ENCODE measurements at places on chromosomes 7 and 10. TPM values are rescaled to one million over a fixed set of nuclear protein-coding genes. Genes with fewer than 3 reads are reported as not detected.

GRCh38 chr7:108815815-108816214 is 246.1 kb downstream of the DNAJB9 start:
- ATAC-seq, result no peak
- no peak overlapping the region for H3K4me3 ChIP-seq
- H3K4me1 ChIP-seq, result no peaks in the 10 kb centered on the region
- H3K27ac ChIP-seq, result no peak overlapping the region

DNA sequence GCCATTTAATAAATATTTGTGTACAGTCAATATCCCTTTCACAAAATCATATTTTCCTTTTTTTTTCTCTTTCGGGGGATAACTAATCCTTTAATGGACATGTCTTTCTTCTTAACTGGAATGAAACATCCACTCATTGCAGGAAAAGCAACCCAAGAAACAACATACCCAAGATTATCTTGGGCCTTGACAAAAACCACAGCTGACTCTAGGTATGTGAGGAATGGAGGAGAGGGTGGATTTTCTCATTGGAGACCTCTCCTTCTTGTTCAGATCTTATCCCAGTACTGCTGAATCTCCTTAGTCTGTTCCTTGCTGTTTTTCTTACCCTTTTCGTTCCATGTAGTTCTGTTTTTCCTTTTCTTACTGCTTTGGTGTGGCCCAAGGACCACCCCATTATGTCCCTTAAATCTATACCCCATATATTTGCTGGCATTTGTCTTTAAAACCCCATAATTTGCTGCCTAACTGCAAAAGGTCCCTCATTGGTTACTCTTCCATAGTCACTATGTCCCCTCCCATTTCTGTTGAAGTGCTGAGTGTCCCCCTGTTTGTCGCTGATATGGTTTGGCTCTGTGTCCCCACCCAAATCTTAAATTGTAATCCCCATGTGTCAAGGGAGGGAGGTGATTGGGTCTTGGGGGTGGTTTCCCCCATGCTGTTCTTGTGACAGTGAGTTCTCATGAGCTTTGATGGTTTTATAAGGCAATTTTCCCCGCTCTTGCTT is 6.8 kb upstream of the CDK6 start:
- H3K4me1 ChIP-seq, result peaks cover 12% of the 10 kb centered on the region
- no peaks in the 10 kb centered on the region for H3K36me3 ChIP-seq
- no peak overlapping the region for H3K27ac ChIP-seq
- no peak for ATAC-seq
- peaks cover 3% of the 10 kb centered on the region for H3K27me3 ChIP-seq
- H3K4me3 ChIP-seq, result no peak overlapping the region

The VOPP1 gene
- 58.0 TPM for total RNA-seq

DNA sequence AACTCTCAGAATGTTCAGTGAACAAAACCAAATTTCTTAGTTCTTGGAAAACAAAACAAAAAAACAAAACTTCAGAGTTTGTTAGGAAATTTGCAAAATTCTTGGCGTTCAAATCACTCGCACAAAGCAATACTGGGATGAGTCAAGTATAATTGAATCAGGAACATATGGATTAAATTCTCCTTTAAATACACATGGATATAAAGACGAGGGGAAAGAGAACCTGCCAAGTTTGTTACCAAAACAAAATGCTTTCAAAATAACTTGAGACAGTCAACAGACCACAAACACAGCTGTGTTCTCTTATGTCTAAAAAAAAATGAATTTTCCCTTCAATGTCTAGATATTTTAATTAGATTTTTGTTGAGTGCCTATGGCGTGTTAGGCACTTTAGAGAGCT is 93.5 kb upstream of the MPP7 start:
- H3K4me3 ChIP-seq, result no peak overlapping the region
- H3K36me3 ChIP-seq, result no peaks in the 10 kb centered on the region
- no peak overlapping the region for H3K27ac ChIP-seq
- peaks cover 6% of the 10 kb centered on the region for H3K4me1 ChIP-seq

GRCh38 chr10:92972066-92972870 is 88.3 kb upstream of the CYP26C1 start:
- no peak overlapping the region for H3K27ac ChIP-seq
- no peak overlapping the region for H3K4me3 ChIP-seq
- H3K27me3 ChIP-seq, result no peaks in the 10 kb centered on the region
- H3K4me1 ChIP-seq, result no peaks in the 10 kb centered on the region
- ATAC-seq, result peak; percentile 52
- peaks cover 31% of the 10 kb centered on the region for H3K36me3 ChIP-seq

GRCh38 chr7:27130540-27131389 is at the start of gene HOXA4:
Gene HOXA4, minus strand, starts transcription at chr7:27130757. Its CDS starts 24 bp downstream, at chr7:27130733.
- no peaks in the 10 kb centered on the region for H3K36me3 ChIP-seq
- H3K4me3 ChIP-seq, result peak within 1 kb of the TSS; percentile 57
- no peak within 1 kb of the TSS for H3K27ac ChIP-seq
- peaks cover 56% of the 10 kb centered on the region for H3K27me3 ChIP-seq
- peak; percentile 88 for ATAC-seq

GRCh38 chr7:100016215-100016901 is 962 bp downstream of the ZKSCAN1 start:
- H3K27ac ChIP-seq, result peak overlapping the region; percentile 95
- H3K4me3 ChIP-seq, result peak overlapping the region; percentile 94
- no peaks in the 10 kb centered on the region for H3K27me3 ChIP-seq
- H3K4me1 ChIP-seq, result peaks cover 20% of the 10 kb centered on the region

DNA sequence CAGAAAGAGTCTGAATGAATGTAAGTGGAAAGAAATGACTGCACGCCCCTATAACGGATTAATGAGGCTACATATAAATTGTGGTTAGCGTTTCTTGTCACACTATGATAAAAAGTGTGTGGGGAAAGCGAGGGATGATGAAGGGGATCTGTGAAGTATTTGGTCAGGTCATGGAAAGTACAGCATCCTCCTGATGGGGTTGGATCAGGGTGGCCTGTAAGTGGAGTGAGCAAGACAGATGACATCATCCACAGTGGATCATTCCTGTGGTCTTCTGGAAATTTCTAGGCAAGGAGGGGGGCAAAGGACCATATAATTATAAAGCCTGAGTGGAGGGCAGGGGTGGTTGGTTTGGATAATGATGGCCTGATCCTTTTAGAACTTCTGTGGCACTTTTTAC is 606.0 kb downstream of the INHBA start:
- H3K27ac ChIP-seq, result no peak overlapping the region
- H3K4me3 ChIP-seq, result no peak overlapping the region
- no peaks in the 10 kb centered on the region for H3K4me1 ChIP-seq
- no peaks in the 10 kb centered on the region for H3K36me3 ChIP-seq
- H3K27me3 ChIP-seq, result no peaks in the 10 kb centered on the region

- peaks cover 20% of the 10 kb centered on the region for H3K4me1 ChIP-seq
- H3K27me3 ChIP-seq, result no peaks in the 10 kb centered on the region
- H3K4me3 ChIP-seq, result no peak overlapping the region
- ATAC-seq, result no peak
Measured at GRCh38 chr10:89305766-89306433, 4.1 kb downstream of the IFIT2 start.

DNA sequence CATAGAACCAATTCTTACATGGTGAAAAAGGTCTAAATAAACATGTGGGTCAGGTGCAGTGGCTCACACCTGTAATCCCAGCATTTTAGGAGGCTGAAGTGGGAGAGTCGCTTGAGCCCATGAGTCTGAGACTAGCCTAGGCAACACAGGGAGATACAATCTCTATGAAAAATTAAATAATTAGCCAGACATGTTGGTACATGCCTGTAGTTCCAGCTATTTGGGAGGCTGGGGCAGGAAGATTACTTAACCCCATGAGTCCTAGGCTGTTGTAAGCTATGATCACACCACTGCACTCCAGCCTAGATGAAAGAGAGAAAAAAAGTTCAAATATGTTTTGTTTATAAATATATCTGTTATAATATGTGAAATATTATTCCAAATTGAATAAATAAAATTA is 643.6 kb downstream of the IPMK start:
- H3K27ac ChIP-seq, result no peak overlapping the region
- no peaks in the 10 kb centered on the region for H3K36me3 ChIP-seq
- H3K27me3 ChIP-seq, result no peaks in the 10 kb centered on the region
- no peak for ATAC-seq
- no peaks in the 10 kb centered on the region for H3K4me1 ChIP-seq

The IFIT2 gene
- 3.2 TPM for total RNA-seq

DNA sequence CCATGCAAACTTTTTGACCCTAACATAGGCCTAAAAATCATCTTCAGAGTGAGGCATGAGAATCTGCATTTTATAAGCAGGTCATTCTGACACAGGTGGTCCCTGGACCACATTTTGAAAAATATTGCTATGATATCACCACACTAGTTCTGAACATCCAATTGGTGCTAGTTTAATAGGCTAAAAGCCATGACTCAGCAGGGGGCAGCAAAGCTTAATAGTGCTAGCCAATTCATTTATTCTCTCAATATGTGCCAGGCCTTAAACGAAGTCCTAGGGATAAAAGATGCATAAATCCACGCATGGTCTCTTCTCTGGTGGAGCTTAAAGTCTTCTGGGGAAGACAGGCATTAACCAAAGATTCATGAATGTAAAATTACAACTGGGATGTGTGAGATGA is 10.2 kb upstream of the SLC25A28 start:
- peaks cover 30% of the 10 kb centered on the region for H3K27me3 ChIP-seq
- no peaks in the 10 kb centered on the region for H3K4me1 ChIP-seq
- no peak overlapping the region for H3K4me3 ChIP-seq
- H3K27ac ChIP-seq, result no peak overlapping the region
- no peak for ATAC-seq

DNA sequence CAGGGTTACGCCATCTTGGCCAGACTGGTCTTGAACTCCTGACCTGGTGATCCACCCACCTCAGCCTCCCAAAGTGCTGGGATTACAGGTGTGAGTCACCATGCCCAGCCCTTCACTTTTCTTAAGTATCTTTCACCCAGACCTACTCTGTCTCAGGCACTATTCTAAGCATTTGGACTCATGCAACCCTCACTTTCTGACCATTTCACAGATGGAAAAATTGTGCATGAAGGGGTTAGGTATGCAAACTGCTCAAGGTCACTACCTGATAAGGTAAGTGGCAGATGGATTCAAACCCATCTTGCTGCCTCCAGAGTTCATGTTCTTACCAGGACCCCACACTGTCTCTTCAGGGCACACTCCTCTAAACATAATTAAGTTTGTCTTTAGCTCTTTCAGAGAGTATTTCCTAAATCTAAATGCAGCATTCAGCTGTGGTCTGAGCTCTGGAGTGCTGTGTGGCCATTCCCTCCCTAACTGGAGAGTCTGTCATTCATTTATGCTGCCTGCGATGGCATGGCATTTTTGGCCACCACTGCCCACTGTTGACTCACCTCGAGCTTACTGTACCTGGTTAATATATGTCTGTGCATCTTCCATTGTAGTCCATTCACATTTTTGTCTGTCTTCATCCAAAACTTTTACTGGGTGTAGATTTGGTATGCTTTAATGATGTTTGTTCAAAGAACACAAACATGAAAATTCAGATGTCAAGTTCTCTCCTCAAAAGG is 88.4 kb downstream of the CCDC71L start:
- H3K27me3 ChIP-seq, result peaks cover 2% of the 10 kb centered on the region
- no peak for ATAC-seq
- H3K4me1 ChIP-seq, result peaks cover 6% of the 10 kb centered on the region
- H3K36me3 ChIP-seq, result no peaks in the 10 kb centered on the region
- no peak overlapping the region for H3K4me3 ChIP-seq

GRCh38 chr7:92836489-92836999 is at the start of gene CDK6:
Gene CDK6, minus strand, starts transcription at chr7:92836573. Its CDS starts 3,250 bp downstream, at chr7:92833323.
- H3K27me3 ChIP-seq, result peaks cover 3% of the 10 kb centered on the region
- peak; percentile 20 for ATAC-seq
- peaks cover 44% of the 10 kb centered on the region for H3K36me3 ChIP-seq
- H3K4me1 ChIP-seq, result peaks cover 12% of the 10 kb centered on the region
- peak within 1 kb of the TSS; percentile 96 for H3K4me3 ChIP-seq
- H3K27ac ChIP-seq, result peak within 1 kb of the TSS; percentile 98

DNA sequence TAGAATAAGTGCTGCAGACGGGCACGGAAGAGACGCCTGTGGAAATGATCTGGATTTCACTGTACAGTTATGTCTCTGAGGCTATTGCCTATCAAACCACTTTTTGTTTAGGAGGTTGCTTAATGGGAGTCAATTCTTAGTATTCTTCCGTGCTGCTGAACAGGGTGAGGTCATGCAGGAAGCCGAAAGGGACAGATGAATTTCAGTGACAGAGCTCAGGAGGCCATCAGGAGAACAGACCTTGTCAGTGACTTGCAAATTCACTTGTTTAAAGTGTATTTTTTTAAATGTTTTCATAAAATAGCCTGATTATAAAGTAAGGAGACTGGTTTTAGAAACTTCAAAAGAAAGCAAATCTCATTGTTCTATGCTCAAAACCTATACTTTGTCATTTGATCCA is 58.9 kb downstream of the XRCC2 start:
- H3K4me1 ChIP-seq, result no peaks in the 10 kb centered on the region
- no peak for ATAC-seq
- no peak overlapping the region for H3K4me3 ChIP-seq
- no peaks in the 10 kb centered on the region for H3K27me3 ChIP-seq
- H3K27ac ChIP-seq, result no peak overlapping the region

The NFE2L3 gene
- total RNA-seq, result 27.6 TPM

The TAS2R4 gene
- total RNA-seq, result 2.8 TPM

The MRLN gene
- not detected for total RNA-seq

DNA sequence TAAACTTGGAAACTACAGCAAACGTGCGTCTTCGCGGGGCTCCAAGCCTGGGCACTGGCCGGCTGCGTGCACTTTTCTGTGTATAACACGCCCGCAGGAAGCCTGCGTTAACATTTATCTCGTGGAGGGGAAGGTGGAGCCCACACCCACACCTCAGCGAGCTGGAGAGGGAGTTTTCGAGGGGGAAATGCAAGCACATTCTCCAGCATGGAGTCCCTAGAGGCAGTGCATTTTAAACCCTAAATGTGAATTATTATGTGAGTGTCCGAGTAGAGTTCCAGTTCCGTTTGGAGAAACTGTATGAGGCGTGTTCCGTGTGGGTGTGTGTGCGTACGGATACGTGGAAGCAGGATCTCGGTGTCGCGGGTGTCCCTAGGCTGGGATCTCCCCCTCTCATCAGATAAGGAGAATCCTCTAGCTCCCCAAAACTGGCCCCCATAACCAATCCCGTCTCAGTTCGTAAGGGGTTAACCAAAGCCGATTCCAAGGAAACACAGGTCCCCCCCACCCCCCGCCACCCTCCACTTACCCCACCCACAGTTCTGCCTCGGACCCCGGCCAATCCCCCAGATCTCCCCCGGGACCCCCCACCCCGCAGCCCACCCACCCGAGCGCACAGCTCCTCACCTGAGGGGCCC is 403 bp downstream of the CDK6 start:
- peaks cover 50% of the 10 kb centered on the region for H3K36me3 ChIP-seq
- H3K4me1 ChIP-seq, result peaks cover 12% of the 10 kb centered on the region
- H3K27me3 ChIP-seq, result peaks cover under 1% of the 10 kb centered on the region
- peak overlapping the region; percentile 98 for H3K27ac ChIP-seq
- ATAC-seq, result peak; percentile 7
- peak overlapping the region; percentile 96 for H3K4me3 ChIP-seq

GRCh38 chr7:130986261-130986690 is 252.3 kb upstream of the KLF14 start:
- H3K4me1 ChIP-seq, result peaks cover 59% of the 10 kb centered on the region
- ATAC-seq, result peak; percentile 10
- no peak overlapping the region for H3K4me3 ChIP-seq
- peaks cover 12% of the 10 kb centered on the region for H3K36me3 ChIP-seq

The PAPOLB gene
- total RNA-seq, result not detected

Measured in activated T-helper 17 cell treated with anti-CD3 and anti-CD28 coated beads, Interleukin-2, amount 50 U/mL, for 72 hours (primary cell).